ENCODE measurements at places on chromosomes 4 and X.
A peak's percentile ranks its signal among the peaks of the same experiment; 100 is the strongest.

GRCh38 chr4:126591583-126591982 is 1041.2 kb upstream of the INTU start:
- peak; percentile 34 for DNase-seq

DNA sequence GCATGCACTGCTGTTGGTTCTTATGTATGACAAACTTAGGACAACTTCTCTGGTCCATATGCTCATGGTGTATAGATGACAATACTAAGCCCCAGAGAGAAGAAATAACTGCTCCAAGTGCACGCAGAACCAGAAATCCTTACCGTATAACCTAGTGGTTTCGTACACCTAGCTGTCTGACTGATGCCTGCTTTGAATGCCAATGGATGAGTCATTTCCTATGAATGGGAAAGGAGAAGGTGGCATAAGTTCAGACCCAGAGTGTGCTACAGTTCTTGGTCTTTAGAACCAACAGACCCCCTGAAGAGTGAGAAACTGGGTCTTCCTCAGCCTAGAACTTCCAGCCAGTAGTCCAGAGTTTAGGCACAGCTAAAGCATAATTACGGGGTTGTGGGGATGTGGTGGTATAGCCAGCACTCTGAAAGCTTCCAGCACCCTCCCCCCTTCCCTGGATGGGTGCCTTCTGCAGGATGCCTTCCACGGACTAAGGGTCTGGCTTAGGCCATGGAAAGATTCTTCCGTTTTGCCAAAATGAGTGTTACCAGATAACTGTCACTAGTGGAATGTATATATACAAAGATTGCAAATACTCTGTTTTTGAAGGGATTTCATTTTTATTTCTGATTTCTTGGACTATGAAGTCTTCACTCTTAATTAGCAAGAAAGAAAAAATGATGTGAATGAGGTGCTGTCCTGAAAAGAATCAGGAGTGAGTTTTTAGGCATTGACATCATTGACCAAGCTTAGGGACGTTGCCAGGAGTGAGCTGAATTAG is 84.6 kb upstream of the PACRGL start:
- DNase-seq: no peak

GRCh38 chr4:125826801-125827695 is 512.3 kb downstream of the FAT4 start:
- DNase-seq: peak; percentile 24

DNA sequence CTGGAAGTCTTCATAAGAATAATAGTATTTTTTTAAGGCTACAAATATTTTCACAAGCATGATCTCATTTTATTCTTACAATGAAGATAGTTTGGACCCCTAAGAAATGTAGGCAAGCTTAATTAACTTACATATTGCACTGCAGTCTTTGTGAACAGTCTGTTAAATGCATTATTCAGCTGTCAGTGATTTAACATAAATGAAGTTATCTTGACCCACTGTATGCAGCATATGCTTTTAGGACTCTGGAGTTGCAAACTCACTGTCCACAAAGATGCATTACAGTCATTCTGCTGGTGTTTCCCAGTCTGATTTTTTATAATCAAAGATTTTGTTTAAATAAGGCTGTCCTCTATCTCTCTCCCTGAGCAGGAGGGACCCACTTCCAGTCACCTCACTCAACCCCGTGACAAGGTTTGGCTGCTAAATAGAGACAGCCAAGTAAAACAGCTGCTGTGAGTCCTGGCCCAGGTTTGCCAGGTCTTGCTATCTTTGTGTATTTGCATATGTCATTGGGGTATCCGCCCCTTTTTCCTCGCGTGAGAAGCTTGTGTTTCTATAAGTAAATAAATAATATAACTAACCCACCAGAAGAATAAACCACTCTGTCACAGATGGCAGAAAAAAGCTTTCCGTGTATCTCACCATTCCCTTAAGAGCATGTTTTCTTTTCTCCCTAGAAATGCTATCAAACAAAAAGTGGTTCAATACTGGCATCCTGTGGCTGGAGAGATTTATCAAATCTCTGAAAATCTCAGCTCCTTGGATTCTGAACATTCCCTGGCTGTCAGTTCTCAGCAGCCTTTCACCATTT is 67.0 kb downstream of the SLC7A11 start:
- DNase-seq: peak; percentile 20

GRCh38 chr4:96102541-96103026 is 262.7 kb downstream of the PDHA2 start:
- peak; percentile 17 for DNase-seq

DNA sequence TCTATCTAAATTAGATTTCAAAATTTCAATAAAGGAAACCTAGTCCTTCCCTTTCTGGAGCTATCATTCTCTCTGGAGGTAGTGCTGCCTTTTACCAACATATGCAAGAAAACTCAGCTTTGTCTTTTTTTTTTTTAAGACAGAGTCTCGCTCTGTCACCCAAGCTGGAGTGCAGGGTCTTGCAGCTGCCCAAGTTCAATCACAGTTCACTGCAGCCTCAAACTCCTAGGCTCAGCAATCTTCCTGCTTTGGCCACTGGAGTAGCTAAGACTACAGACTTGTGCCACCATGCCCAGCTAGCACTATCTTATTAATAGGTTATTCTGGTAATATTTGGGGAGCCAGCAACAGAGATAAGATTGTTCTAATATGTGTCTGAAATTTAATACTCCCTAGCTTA is 12.3 kb downstream of the AASDH start:
- no peak for DNase-seq

GRCh38 chr4:35105486-35105885 is 1138.8 kb downstream of the ARAP2 start:
- no peak for DNase-seq

- no peak for DNase-seq
Observed at GRCh38 chr4:115042496-115042895, 70.9 kb downstream of the NDST4 start.

GRCh38 chr4:146105464-146105863 is 70.1 kb upstream of the LSM6 start:
- DNase-seq: no peak

DNA sequence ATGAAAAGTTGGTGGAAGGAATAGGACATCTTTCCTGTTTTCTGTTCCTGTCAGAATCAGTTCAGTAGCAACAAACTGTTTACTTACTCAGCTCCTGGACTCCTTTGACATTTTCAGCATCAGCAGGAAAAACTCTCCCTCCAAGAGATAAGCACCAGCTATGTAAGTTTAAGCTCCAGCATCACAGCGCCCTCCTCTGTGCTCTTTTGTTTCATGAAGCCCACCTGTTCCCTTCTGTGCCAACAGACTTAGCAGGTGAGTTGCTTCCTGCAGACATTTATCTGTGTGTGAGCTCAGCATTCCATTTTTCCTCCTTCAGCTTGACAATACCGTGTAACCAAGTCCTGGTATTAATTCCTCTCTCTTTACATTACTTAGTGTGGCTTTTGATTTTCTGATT is 644.1 kb upstream of the AGA start:
- no peak for DNase-seq

DNA sequence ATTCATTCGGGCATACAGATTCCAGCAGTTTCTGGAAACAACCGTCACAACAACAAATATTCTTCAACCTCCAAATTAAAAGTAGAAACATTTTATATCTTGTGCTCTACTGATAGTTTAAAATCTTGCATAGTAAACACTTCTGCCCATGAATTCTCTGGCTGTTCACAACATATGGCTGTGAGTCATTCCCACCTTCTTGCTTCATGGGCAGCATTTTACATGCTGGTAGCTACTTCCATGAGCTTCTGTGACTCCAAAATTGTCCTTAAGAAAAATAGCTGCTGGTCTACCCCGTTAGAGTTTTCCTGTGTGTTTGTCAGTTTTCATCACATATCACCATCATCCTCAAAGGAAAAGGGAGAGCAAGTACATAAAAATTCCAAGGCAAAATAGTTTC is 22.7 kb downstream of the PNPLA4 start:
- no peak for DNase-seq

- no peak for DNase-seq
Observed at GRCh38 chr4:119152741-119153140, 17.1 kb downstream of the MYOZ2 start.

- no peak for DNase-seq
Observed at GRCh38 chrX:123274796-123275195, 90.7 kb downstream of the GRIA3 start.

DNA sequence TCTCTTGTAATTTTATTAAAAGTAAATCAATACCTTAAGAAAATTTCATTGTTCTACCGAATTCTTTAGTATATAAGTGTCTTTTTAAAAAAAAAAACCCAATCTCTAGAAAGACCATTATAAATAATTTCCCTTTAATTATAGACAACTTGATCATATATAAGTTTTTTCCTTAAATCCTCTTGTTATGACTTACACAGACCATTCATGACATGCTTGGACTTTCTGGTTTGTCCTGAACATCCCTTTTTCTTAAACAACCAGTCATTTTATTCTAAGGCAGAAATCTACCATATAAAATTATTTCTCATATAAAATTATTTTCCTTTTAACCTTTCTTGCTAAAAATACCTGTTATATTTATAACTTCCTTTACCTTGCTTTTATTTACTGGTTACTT is 15.4 kb upstream of the FHDC1 start:
- DNase-seq: no peak

DNA sequence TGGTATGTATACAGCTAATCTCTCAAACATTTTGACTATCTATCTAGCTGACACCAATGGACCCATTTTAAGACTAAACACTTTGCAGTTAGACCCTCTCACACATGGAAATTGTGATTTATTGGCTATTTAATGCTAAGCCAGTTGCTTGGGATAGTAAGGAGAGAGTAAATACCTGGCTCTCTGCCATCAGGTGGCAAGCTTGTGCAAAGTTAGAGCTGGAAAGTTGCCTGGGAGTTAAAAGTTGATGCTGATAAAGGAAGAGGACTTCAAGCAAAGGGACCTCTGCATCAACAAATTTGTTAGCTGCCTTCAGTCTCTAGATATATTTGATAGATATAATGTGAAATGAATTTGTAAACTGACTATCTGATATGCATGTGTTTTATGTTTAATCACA is 61.1 kb downstream of the PACRGL start:
- DNase-seq: no peak

GRCh38 chr4:110735686-110736085 is 112.8 kb upstream of the PITX2 start:
- peak; percentile 52 for DNase-seq

- no peak for DNase-seq
Observed at GRCh38 chrX:18949944-18950301, 34.0 kb downstream of the PHKA2 start.

DNA sequence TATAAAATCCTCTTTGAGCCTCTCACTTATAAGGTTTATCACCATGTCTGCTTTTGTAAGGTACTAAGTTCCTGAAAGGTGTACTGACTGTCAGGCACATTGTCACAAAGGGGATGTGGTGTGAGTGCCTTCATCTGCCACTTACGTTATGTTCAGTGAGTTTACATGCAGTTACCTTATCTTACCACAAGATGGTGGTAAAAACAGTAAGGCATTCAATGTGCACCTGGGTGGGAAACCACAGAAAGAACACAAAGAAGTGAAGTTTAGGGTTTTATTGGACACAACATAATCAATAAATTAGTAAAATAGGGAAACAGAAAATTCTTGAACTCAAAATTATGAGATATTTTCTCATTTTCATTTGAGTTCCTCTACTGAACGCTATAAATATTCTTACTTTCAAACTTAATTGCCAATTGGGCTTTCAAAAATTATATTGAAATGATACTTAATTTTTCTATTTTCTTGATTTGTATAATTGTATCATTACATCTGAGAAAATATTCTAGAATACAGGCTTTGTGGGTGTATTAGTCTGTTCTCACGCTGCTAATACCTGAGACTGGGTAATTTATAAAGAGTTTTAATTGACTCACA is 650.8 kb downstream of the PCDH7 start:
- peak; percentile 42 for DNase-seq

DNA sequence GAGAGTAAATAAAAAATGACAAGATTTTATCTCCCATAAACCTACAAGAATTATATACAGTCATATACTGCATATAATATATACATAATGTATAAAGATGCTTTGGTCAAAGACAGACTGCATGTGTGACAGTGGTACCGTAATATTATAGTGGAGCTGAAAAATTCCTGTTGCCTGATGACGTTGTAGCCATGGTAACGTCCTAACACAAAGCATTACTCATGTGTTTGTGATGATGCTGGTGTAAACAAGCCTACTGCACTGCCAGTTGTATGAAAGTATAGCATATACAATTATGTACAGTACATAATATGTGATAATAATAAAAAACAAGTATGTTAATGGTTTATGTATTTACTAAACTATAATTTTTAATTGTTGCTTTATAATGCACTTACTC is 245.2 kb upstream of the CENPE start:
- DNase-seq: no peak

DNA sequence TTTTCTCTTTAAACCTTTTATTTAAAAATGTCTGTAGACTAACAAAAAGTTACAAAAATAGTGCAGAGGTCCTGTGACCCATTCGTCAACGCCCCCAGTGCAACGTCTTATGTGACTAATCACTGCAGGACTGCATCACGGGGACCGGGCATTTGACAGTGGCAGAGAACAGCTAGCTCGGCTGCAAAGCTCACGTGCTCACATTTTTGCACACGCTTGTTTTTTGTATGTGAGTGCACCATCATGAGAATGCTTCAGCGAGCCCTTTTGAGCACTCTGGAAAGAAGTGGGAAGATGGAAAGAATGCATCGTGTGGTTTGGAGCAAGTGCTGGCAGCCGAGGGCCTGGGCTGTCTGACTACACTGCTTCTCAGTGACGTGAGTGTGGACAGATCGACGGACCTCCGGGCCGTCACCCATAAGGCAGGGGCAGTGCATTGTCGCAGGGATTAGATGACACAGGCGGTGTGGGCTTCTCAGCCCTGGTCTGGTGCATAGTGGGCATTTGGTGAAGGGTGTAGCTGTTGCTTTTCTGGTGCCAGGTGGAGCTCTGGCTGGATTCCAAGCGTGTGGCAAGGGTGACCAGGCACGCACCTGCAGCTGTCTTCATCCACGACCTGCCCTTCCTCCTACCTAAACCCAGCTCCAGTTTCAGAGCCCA is 17.7 kb downstream of the SPON2 start:
- no peak for DNase-seq

GRCh38 chr4:55074386-55074785 is 51.0 kb downstream of the KDR start:
- DNase-seq: peak; percentile 54

- DNase-seq: no peak
Observed at GRCh38 chr4:67480810-67481209, 64.5 kb downstream of the CENPC start.

Measured in fibroblast of skin of scalp (primary cell).